ENCODE measurements at places on chromosomes 13 and 19. TPM values are rescaled to one million over a fixed set of nuclear protein-coding genes. Genes with fewer than 3 reads are reported as not detected.

U2AF2 gene
- total RNA-seq: 122 TPM

KCNJ14 gene
- total RNA-seq: 0.86 TPM

C19orf85 gene
- total RNA-seq: not detected

GPR108 gene
- total RNA-seq: 38.2 TPM

CYP2S1 gene
- total RNA-seq: 1.7 TPM

PRR22 gene
- 1.2 TPM for total RNA-seq

LILRA6 gene
- total RNA-seq: 2.9 TPM

DNA sequence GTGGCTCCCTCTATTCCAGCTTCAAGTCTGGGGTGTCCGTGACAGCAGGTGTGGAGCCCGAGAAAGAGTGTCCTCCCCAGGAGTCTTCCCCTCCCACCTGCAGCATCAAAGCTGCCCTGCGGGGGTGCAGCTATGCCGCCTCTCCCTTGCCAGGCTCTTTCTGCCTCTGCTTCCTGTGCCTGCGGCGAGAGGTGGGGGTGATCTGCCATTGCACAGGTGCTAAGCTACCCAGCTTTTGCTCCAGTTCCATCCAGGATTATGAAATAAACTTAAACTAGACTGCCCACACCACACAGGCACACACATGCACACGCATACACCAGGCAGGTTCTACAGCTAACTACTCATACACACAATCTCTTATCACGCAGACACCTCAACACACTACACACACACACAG, 104.7 kb upstream of the CLDN10 start:
- no peak overlapping the region for H3K4me3 ChIP-seq
- H3K27ac ChIP-seq: no peak overlapping the region
- H3K36me3 ChIP-seq: no peaks in the 10 kb centered on the region
- H3K4me1 ChIP-seq: no peaks in the 10 kb centered on the region

- no peaks in the 10 kb centered on the region for H3K27me3 ChIP-seq
- H3K27ac ChIP-seq: no peak overlapping the region
- no peaks in the 10 kb centered on the region for H3K36me3 ChIP-seq
These were observed 3.4 kb downstream of the DMKN start for GRCh38 chr19:35509861-35510625.

DNA sequence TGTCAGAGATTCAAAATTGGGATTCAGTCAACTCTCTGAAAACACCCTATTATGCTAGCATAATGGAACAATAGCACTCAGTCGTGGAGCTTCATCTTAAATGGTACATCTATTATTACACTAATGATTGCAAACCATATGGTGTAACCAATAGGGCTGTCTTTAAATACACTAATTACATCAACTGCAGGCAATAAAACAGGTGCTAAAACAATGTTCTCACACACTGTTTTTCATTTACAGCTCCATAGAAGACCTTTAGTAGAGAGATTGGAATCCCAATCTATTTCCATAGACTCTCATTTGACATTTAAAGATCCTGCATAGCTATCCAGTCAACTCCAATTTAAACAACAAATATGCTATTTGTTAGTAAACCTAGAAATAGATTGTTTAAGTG, 1917.4 kb downstream of the OLFM4 start:
- no peak overlapping the region for H3K4me3 ChIP-seq
- H3K27me3 ChIP-seq: no peaks in the 10 kb centered on the region
- H3K4me1 ChIP-seq: no peaks in the 10 kb centered on the region
- H3K27ac ChIP-seq: no peak overlapping the region
- no peak for DNase-seq

DNA sequence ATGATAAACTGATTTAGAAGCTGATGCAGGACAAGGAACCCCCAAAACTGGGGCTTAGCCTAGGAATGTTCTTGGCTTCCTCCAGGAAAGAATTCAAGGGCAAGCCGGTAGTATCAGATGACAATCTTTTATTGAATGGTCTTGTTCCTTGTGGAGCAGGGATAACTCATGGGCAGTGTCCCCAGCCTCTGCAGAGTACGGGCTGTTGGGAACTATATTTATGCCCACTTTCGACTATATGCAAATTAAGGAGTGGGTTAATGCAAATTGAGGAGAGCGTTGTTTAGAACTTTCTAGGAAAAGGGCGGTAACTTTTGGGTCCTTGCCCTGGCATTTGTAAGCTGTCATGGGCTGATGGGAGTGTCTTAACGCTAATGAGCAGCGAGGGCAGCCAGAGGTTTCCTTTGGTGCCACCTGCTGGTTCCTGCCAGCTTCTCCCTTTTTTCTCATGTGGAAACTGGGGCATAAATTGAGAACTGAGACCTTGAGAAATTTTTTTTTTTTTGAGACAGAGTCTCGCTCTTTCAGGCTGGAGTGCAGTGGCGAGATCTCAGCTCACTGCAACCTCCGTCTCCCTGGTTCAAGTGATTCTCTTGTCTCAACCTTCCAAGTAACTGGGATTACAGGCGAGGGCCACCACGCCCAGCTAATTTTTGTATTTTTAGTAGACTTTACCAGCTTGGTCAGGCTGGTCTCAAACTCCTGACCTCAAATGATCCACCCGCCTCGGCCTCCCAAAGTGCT, 79.4 kb upstream of the ABCC4 start:
- no peak overlapping the region for H3K4me3 ChIP-seq
- no peaks in the 10 kb centered on the region for H3K36me3 ChIP-seq
- no peaks in the 10 kb centered on the region for H3K27me3 ChIP-seq
- peaks cover 17% of the 10 kb centered on the region for H3K4me1 ChIP-seq
- no peak for DNase-seq

- peaks cover 7% of the 10 kb centered on the region for H3K4me1 ChIP-seq
- H3K27ac ChIP-seq: no peak overlapping the region
- no peak for DNase-seq
- H3K4me3 ChIP-seq: no peak overlapping the region
- no peaks in the 10 kb centered on the region for H3K27me3 ChIP-seq
- peaks cover 23% of the 10 kb centered on the region for H3K36me3 ChIP-seq
These were observed 14.8 kb downstream of the SLC8A2 start for GRCh38 chr19:47456721-47457474.

DNA sequence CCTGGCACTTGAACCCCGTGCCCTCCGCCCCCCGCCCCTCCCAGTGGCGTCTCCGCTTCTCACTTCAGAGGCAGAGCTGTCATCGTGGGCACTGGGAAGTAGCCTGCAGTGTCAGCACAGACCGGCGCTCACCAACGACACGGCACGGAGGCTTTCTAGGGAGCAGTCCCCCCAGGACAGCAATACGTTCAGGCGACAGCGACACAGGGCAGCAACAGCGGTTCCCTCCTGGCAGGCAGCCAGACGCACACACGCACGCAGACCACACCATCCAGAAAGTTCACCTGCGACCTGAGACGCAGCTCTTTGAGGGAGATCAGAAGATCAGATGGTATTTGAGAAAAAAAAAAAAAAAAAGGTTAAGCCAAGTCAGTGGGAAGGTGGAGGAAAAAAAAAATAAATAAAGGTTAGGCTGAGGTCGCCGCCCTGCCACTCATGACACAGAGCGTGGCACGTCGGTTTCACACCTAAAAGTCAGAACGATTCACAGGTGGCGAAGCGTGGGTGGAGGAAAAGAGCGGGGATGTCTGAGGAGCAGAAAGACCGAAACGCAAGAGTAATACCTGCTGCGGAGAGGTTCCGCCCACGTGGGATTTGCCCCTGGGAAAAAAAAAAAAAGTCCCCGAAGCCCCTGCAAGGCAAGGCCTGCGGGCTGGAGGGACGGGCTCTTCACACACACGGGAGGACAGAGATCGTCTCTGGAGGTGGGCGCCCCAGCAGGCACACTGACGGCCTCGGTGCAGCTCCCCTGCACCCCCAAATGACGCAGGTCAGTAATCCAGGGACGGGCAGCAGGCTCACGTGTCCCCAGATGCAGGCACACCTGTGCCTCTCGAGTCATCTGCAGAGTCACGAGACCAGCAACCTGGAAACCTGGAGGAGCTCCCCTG, 94.5 kb downstream of the GNG7 start:
- no peak for DNase-seq
- no peaks in the 10 kb centered on the region for H3K36me3 ChIP-seq
- H3K27ac ChIP-seq: no peak overlapping the region
- H3K27me3 ChIP-seq: no peaks in the 10 kb centered on the region
- H3K4me1 ChIP-seq: peaks cover 42% of the 10 kb centered on the region

DNA sequence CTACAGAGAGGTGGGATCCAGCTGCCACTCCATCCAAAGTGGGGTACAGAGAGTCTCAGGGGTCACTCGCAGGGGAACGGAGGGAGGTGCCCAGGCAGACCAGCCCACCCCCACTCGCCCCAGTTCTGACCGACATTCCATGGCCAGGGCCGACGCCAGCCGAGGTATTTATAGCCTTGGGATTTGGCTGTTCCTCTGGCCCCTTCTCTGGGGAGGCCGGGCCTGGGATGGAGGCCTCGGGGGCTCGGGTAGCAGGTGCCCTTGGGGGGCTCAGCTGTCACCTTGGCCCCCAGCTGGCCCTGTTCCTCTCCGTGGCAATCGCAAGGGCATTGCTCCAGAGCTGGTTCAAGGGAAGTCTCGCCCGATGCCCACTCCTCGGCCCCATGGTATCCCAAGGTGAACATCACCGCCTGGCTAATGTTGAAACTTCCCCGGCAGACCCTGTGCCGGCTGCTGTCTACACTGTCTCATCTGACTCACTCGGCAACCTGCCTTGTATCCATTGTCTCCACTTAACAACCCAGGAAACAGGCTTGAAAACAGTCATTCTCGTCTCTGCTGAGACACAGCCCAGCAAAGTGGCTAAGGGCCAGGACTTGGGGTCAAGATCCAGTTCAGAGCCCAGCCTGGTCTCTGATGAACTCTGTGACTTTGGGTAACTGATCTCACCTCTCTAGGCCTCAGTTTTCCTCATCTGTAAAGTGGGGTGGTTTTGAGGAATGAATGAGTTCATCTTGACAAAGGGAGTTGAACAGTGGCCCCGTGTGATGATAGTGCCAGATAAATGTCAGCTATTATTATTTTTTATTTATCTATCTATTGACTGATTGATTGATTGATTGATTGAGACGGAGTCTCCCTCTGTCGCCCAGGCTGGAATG, 9.7 kb downstream of the PRKACA start:
- H3K36me3 ChIP-seq: peaks cover 43% of the 10 kb centered on the region
- no peak overlapping the region for H3K4me3 ChIP-seq
- H3K27ac ChIP-seq: peak overlapping the region; percentile 85
- H3K4me1 ChIP-seq: peaks cover 41% of the 10 kb centered on the region

DNA sequence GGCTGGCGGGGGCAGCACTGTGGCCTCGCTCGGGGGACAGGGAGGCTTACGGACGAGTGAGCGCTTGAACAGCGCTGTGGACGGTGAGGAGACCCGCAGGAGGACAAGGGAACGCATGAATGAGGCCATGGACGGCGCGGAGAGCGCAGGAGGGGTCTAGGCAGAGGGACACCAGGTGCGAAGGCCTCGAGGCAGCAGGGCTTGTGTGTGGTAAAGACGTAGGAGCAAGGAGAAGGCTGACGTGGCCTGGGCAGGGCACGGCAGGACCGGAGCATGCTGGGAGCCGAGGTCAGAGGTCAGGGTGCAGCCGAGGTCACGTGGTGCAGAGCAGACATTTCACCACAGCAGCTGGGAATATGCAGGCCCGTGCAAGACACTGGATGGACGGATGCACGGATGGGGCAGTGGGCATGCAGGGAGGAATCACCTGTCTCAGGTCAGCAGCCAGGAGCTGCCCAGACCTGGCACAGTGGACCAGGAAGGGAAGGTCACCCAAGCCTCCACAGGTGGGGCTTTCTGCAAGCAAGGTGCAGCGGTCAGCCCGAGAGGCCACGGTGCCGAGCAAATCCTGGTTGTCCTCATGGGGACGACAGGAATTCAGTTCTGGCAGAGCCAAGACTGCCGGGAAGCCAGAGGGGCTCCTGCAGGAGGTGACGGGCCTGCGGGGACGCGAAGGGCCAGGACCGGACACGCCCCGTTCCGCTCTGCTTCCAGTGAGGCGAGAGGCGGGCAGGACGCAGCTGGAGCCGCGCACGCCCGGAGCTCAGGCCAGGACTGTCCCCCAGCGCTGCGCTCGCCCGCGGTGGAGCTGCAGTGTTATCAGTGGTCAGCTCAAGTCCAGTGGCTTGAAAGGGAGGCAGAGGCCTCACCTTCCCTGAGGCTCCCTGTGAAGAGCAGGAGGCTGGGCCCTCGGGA, 72.2 kb downstream of the RASA3 start:
- peaks cover 88% of the 10 kb centered on the region for H3K4me1 ChIP-seq
- no peak for DNase-seq
- H3K36me3 ChIP-seq: peaks cover 13% of the 10 kb centered on the region
- H3K4me3 ChIP-seq: no peak overlapping the region

- no peak overlapping the region for H3K27ac ChIP-seq
- no peaks in the 10 kb centered on the region for H3K36me3 ChIP-seq
- no peak for DNase-seq
These were observed 1850.4 kb downstream of the OLFM4 start for GRCh38 chr13:54879036-54879435.

DNA sequence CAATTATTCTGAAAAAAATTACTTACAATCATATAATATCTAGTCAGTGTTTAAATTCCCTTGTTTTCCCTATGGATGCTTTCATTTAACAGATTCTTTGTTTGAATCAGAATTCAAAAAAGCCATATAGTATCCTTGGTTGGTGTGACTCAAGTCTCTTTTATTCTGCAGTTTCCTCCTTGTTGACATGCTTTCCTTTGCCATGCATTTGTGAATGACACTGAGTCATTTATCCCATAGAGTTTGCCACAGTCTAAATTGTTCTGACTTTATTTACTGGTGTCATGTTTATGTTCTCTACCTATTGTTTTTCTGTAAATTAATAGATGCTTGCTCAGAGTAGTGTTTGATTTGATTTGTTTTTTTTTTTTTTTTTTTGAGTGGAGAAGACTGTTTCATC, 893.8 kb upstream of the SLC10A2 start:
- no peaks in the 10 kb centered on the region for H3K36me3 ChIP-seq
- H3K27me3 ChIP-seq: no peaks in the 10 kb centered on the region
- DNase-seq: no peak
- H3K4me3 ChIP-seq: no peak overlapping the region

- no peaks in the 10 kb centered on the region for H3K27me3 ChIP-seq
- H3K4me1 ChIP-seq: no peaks in the 10 kb centered on the region
- no peak for DNase-seq
These were observed 933.4 kb downstream of the SLITRK6 start for GRCh38 chr13:84865783-84866221.

DNA sequence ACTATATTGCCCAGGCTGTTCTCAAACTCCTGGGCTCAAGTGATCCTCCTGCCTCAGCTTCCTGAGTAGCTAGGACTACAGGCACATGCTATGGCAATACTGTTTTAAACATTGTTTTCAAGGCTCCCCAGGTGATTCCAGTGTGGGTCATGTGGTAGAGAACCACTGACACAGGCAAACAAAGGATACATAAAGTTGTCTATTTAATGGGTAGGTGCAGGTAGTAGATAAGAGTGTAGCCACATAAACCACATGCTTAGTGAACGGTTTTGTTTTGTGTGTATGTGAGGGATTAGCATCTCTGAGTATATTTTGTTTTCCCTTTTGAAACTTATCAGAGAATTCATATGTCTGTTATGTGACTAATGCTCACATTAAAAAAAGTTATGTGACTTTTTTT, 36.7 kb downstream of the USPL1 start:
- H3K36me3 ChIP-seq: peaks cover 14% of the 10 kb centered on the region
- H3K27ac ChIP-seq: no peak overlapping the region
- no peaks in the 10 kb centered on the region for H3K4me1 ChIP-seq
- DNase-seq: no peak

- H3K27ac ChIP-seq: no peak overlapping the region
- H3K4me1 ChIP-seq: no peaks in the 10 kb centered on the region
- no peaks in the 10 kb centered on the region for H3K36me3 ChIP-seq
- DNase-seq: no peak
- H3K27me3 ChIP-seq: peaks cover 5% of the 10 kb centered on the region
These were observed 3.6 kb upstream of the PRODH2 start for GRCh38 chr19:35816262-35816661.

GRCh38 chr19:58007285-58007684, 4.7 kb upstream of the ZNF606 start:
- peaks cover 30% of the 10 kb centered on the region for H3K4me1 ChIP-seq
- DNase-seq: no peak
- H3K27ac ChIP-seq: no peak overlapping the region

All from esophagus muscularis mucosa (tissue), 4 donors.